Activated CD4-positive, CD25-positive, alpha-beta regulatory T cell treated with anti-CD3 and anti-CD28 coated beads, Interleukin-2, amount 50 U/mL, for 16 hours (primary cell): ENCODE measurements at places on chromosomes 13 and 19.
A peak's percentile ranks its signal among the peaks of the same experiment; 100 is the strongest.

- DNase-seq = no peak
Measured at GRCh38 chr13:97979051-97979450, 25.6 kb downstream of the IPO5 start.

DNA sequence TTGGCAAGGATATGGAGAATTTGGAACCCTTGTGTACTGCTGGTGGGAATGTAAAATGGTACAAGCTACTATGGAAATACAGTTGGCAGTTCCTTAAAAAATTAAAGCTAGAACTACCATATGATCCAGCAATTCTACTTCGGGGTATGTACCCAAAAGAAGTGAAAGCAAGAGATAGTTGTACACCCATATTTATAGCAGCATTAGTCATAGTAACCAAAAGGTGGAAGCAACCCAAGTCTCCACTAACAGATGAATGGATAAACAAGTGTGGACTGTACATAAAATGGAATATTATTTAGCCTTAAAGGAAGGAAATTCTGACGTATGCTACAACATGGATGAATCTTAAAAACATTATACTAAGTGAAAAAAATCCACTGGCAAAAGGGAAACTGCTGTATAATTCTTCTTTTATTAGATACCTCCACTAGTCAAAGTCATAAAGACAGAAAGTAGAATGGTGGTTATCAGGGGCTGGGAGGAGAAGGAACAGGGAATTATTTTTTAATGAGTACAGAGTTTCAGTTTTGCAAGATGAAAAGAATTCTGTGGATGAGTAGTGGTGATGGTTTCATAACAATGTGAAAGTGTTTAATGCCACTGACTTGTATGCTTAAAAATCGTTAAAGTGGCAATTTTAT lies 141.6 kb downstream of the RXFP2 start:
- DNase-seq = no peak

DNA sequence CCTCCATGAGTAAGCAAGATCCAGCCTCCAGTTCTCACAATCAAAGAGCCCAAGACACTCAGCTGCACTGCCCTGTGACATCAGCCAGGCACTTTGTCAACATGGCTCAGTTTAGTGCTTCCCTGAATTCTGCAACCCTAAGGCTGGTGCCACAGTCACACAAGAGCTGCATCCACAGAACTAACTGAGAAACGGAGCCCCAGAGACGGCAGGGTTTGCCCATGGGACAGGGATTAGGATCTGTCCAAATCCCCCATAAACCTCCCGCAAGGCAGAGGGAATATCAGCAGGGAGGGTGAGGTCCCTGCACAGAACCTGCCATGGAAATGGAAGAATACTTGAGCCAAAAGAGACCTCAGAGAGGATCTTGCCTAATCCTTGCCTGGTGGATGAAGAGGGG lies 70.4 kb upstream of the UQCRFS1 start:
- DNase-seq = no peak

- DNase-seq = peak; percentile 38
Measured at GRCh38 chr19:47305309-47305751, 4.3 kb upstream of the C5AR1 start.

GRCh38 chr13:26041444-26041843 lies 10.4 kb downstream of the SHISA2 start:
- DNase-seq = no peak

- DNase-seq = no peak
Measured at GRCh38 chr19:10618846-10619245, 6.5 kb upstream of the SLC44A2 start.

- no peak for DNase-seq
Measured at GRCh38 chr19:9848060-9848459, 12.9 kb downstream of the PIN1 start.

GRCh38 chr19:29761575-29762232 lies 46.6 kb upstream of the C19orf12 start:
- no peak for DNase-seq

- DNase-seq = no peak
Measured at GRCh38 chr19:1466461-1467214, 12.4 kb downstream of the C19orf25 start.

- DNase-seq = no peak
Measured at GRCh38 chr13:103349211-103349980, 283.2 kb upstream of the SLC10A2 start.

- DNase-seq = no peak
Measured at GRCh38 chr13:98350746-98351330, 173.8 kb upstream of the RNF113B start.

- no peak for DNase-seq
Measured at GRCh38 chr13:109869312-109870237, 83.2 kb upstream of the IRS2 start.

GRCh38 chr13:97381189-97381588 lies 52.8 kb upstream of the RAP2A start:
- no peak for DNase-seq

GRCh38 chr13:106528718-106529414 lies 6.6 kb downstream of the EFNB2 start:
- DNase-seq = no peak

GRCh38 chr19:35569281-35569781 lies 5.9 kb upstream of the ATP4A start:
- DNase-seq = no peak

- no peak for DNase-seq
Measured at GRCh38 chr19:8630796-8631424, 477 bp downstream of the NFILZ start.

- DNase-seq = no peak
Measured at GRCh38 chr19:40407714-40408597, 5.2 kb downstream of the PRX start.

DNA sequence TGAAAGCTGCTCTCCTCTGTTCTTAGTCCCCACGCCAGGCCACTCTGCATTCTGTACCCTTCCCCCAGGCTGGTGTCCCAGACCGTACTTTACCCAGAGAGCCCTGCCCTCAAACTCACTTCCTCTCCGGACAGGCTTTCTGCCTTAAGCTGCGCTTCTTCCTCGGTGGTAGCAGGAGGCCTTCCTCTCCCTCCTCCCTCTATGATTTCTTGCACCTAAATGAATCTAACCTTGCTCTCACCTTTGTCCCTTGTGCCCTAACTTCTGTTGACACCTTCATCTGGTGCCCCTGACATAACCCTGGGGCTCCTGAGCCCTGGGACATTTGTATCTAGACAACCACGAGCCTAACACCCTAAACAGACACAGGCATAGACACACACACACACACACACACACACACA lies 29.6 kb upstream of the CEACAM21 start:
- no peak for DNase-seq

- DNase-seq = no peak
Measured at GRCh38 chr19:47446534-47447469, 24.9 kb downstream of the SLC8A2 start.

DNA sequence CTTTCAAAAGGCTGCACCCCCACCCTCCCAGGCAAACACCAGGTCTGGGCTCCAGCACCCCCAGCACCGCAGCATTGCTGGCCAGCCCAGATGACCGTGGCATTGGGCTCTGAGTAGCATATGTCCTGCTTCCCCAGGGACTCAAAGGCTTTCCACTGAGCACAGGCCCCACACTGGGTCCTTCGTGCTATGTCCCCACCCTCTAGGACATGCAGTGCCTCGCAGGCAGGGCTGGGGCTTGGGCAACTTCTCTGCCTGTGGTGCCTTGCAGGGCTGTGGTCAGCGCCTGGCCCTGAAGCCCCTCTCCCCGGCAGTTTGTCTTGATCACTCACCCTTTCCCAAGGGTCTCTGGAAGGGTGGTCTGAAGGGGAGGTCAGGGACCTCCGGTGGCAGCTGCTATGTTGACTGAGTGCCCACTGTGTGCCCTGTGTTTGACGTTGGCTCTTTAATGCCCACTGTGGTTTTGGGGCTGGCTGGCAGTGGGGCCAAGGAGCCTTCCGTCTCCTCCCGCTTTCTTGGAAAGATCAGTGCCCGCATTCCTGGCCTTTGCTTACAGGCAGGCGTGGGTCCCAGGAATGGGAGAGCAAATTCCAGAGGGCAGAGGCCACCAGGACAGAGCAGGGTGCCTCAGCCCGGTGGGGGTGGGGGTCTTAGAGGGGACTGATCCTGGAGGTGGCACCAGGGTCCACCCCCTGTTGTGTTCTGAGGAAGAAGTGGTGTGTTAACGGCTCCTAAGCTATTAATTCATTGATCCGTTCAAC lies 20.3 kb upstream of the CRTC1 start:
- DNase-seq = no peak

DNA sequence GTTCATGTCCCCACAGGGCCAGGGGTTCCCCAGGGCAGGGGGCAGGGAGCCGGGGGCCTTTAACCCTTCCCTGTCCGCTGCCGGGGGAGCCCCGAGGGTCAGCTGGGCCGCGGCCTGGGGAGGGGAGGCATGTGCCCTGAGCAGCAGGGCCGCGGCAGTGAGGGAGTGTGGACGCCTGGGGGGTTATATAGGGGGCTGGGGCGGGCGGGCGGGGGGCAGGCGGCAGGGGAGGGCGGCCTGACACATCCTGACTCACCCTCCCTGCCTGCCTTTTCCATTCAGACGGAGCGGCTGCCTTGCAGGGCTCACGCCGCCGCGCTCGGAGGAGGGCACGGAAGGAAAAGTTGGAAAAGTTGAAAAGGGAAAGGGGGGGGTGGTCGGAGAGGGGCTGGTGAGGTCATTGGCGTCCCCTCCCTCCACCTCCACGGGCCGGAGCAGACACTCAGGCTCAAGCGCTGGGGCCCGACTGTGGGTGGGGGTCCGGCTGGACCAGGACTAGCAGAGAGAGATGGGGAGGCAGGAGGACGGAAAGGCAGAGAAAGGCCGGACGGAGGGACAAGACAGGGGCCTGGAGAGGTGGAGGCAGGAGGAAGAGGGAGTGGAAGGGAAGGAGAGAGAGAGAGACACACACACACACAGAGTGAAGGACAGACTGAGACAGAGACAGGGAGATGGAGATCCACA lies at the start of gene IL11:
TSS of gene IL11 (minus strand) at position 159 of the 684 bp plus-strand sequence. CDS start at position 6, 153 bp downstream.
- DNase-seq = no peak

DNA sequence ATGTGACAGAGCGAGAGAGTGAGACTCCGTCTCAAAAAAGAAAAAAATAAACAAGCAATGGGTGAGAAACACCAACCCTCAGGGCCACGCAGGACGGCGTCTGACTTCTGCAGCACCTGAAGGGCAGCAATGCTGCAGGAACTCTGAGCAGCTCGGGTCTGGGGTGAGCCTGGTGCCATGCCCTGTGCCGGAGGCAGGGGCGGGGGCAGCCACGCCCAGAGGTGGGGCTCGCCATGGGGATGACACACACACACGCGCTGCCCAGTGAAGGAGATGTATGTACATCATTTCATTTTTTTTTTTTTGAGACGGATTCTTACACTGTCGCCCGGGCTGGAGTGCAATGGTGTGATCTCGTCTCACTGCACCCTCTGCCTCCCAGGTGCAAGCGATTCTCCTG lies 24.3 kb downstream of the GPX4 start:
- no peak for DNase-seq

DNA sequence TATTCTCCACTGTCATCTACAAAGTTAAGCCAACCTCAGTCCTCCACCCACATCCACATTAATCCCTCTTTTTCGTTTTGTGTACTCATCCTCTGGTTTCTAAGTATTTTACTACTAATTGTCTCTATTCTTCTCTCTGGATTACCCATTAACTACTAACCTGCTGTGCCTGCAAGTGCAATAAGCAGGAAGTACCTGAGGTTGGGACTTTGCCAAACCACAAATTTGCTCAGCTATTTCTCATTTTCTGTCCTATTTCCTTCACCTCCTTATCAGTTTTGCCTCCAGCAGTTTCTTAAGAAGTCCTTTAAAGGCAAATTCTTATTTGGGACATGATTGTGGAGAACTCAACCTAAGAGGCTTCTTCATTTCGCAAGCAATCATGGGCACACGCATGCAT lies 1708.9 kb downstream of the SLITRK5 start:
- DNase-seq = no peak

GRCh38 chr13:113926951-113927660 lies 46.8 kb downstream of the C13orf46 start:
- no peak for DNase-seq

DNA sequence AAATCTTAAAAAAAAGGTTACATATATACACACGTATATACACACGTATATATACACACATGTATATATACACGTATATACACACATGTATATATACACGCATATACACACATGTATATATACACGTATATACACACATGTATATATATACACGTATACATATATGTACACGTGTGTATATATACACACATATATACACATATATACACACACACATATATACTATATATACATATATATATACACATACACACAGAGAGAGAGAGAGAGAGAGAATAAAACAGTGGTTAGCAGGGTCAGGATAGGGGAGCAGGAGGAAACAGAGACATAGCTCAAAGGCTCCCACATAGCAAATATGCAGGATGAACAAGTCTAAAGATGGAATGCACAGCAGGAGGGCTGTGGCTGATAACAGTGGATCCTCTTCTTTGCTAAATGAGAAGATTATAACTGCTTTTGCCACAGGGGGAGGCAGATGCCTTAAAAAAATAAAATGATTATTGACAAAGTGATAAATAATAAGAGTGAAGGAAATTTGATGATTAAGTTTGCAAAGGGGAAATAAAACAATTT lies 714.5 kb downstream of the UQCRFS1 start:
- DNase-seq = no peak

- no peak for DNase-seq
Measured at GRCh38 chr13:84563611-84564010, 681.3 kb upstream of the SLITRK1 start.

GRCh38 chr19:48627865-48628314 lies 8.6 kb downstream of the SPHK2 start:
- DNase-seq = no peak

DNA sequence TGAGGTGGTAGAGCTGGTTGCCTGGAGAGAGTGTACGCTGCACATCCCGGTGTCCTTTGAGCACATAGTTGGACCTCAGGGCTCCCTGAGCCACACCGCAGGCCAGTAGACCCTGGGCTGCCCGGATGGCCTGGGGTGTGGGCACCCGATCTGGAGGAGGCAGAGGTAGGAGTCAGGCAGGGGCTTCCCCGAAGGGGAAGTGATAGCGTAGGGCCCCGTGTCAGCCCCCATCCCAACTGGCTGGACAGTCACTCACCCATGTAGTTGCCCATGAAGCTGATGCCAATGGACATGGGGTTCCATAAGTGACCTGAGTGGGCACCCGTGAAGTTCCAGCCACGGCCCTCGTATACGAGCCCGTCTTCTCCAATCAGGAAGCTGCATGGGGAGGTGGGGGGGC lies 3.6 kb downstream of the PGLYRP1 start:
- DNase-seq = no peak

- no peak for DNase-seq
Measured at GRCh38 chr13:52003541-52003940, 7.7 kb downstream of the ATP7B start.

GRCh38 chr13:113647351-113648215 lies 10.4 kb downstream of the ATP4B start:
- DNase-seq = no peak

DNA sequence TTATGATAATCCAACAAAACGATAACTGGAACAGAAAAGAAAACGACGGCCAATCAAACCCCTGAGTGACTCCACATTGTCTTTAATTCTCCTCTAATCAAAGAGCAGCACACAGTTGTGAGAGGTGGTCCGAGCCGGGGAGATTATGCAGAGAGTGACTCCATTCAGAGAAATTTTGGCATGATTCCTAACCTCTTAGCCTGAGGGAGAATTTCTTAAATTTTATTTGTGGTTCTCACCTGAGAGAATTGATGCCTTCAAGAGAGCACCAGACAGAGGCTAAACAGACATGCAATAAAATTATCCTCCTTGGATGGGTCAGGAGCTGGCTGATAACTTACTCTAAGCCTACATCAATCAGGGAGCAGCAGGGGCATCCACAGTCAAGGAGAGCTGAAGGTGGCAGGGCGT lies 310.0 kb upstream of the KLF12 start:
- DNase-seq = no peak
